Spleen (tissue), 13 donors: ENCODE measurements at places on chromosomes 6 and 20. TPM values are rescaled to one million over a fixed set of nuclear protein-coding genes. Genes with fewer than 3 reads are reported as not detected.

Gene KIFC1
- 1.3 TPM for polyA plus RNA-seq

Gene ID1
- polyA plus RNA-seq: 47.6 TPM

Gene ZBTB9
- 4.3 TPM for polyA plus RNA-seq

Gene GSTA4
- polyA plus RNA-seq: 13.0 TPM

Gene GRIK2
- polyA plus RNA-seq: 0.07 TPM

Gene NRN1
- polyA plus RNA-seq: 16.2 TPM

Gene CNKSR3
- 5.9 TPM for polyA plus RNA-seq

DNA sequence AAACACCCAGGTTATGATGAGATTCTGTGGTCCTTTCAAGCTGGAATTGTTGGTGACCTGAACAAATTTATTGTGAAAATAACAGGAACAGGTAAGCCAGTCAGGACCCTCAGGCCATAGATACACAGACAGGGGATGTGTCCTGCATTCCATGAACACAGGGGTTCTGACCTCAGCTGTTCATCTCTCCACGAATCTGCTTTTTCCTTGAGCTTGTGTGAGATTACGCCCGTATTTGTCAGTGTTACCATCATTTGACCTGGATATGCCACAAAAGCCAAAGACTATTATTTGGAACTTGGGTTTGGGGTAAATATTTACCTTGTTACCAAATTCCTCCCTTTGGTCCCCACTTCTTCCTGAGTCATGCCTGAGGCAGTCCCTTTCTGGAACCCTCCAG, 288.9 kb downstream of the PREX1 start:
- no peak for DNase-seq

DNA sequence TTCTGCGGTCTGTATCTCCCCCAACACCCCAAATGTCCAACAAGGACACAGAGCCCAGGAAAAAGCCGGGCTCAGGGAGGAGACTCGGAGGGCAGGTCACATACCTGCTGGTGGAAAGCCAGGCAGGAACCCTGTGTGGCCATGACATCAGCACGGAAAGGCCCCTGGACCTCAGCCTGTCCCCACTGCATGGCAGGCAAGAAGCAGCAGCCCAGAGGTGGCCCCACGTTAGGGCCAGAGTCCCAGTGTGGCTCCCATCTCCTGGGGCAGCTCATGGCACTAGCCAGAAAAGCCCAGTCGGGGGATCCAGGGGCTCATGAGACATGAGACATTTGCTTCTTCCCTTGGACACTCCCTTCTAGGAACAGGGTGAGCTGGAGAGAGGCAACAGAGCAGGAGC, 258.7 kb downstream of the DLL1 start:
- peak; percentile 44 for DNase-seq

DNA sequence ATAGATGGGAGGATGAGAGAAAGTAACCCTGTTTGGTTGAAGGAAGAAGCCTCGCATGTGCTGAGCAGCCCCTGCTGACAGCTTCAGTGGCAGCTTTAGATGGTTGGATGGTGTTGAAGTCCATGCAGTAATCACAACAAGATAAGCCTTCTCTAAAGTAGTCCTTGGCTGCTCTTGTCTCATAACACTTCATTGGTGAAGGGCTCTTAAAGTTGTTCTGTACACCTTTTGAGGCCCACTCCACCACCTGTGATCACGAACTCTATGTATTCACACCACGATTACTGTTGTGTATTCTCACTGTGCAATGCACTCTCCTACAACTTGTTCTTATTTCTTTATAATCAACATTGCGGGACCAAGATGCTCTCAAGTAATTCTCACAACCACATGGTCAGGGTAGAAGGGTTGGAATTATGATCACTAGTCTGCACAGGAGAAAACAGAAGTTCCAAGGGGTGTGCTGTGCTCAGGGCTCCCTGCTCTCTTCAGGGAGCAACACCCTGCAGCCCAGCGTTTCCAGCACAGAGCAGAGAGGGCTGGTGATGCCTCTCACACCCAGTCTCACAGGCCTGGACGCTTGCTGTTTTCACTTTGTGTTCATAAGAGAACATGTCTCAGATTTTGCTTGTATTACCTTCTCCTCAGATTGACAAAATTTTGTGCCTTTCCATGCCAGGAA, 294.4 kb downstream of the SMOC2 start:
- DNase-seq: no peak

- DNase-seq: no peak
Measured at GRCh38 chr6:49531774-49532569, 18.5 kb upstream of the C6orf141 start.

DNA sequence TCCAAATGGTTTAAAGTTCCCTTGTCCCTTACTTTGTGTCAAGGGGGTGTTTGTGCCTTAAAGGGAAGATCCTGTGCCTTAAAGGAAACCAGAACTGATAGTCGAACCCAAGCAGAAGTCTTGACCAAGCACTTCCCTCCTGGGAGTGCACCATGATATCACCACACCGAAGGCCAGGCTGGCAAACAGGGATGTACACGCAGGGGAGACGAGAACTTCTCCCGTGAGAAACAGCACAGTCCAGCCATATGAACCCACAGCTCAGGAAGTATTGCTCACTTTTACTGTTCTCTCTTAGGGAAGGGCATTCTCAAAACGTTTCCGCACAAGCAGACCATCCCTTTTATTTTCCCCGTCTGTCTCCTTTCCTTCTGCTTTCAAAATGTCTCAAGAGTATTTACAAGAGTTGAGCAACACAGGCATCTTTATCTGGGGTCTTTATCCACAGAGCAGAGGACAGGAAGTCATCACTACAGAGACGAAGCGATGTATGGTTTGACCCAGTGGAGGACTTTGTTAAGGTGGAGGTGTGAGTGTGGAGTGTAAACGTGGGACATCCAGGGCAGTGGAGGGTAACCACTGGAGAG, 12.8 kb upstream of the SERPINB1 start:
- DNase-seq: no peak

- DNase-seq: no peak
Measured at GRCh38 chr6:79964607-79965081, 17.3 kb upstream of the ELOVL4 start.

DNA sequence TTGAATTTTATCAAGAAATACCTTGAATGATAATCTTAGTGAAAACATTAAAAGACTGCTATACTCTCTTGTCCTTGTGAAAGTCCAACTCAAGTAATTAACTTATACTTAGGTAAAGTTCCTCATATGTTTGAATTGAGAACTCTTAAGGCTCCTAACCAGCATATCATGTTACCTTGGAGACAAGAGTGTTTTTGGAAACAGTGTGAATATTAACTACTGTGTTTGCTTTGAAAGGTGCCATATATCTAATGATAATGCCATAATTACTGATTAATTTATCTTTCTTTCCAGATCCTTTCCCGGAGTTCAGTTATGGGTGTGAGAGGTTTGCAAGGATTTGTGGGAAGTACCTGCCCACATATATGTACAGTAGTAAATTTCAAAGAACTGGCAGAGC, 10.5 kb downstream of the FAM120B start:
- no peak for DNase-seq

DNA sequence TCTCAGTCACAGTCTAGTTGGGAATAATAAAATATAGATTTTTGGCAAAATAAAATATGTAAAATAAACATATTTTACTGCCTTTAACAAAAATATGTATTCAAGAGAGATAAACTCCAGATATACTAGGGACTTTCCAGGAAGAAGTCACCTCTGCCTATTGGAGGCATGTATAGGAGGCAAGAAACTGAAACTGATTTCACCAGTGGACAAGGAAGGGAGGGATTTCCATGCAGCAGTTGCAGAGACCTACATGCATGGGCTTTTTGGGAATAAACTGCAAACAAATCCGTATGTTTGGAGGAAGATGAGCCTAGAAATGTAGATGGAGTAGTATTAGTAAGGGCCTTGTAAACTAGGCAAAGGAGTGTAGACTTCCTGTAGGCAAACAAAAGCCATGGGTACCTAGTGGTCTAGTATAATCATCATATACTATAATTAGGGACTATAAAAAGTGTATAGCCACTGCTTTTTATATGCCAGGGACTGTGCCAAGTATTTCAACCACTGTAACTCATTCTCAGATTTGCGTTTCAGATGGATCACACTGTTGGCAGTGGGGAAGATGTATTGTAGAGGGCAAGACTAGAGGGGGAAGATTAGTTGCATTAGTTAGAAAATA, 38.9 kb downstream of the CD109 start:
- no peak for DNase-seq

GRCh38 chr6:14023855-14024254, 93.7 kb upstream of the CD83 start:
- no peak for DNase-seq

DNA sequence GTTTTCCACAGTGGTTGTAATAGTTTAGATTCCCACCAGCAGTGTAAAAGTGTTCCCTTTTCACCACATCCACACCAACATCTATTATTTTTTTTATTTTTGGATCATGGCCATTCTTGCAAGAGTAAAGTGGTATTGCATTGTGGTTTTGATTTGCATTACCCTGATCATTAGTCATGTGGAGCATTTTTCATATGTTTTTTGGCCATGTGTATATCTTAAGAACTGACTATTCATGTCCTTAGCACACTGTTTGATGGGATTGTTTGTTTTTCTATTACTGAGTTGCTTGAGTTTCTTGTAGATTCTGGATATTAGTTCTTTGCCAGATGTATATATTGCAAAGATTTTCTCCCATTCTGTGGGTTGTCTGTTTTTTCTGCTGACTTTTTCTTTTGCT, 820.1 kb downstream of the TENT5A start:
- DNase-seq: no peak

- DNase-seq: no peak
Measured at GRCh38 chr20:58647162-58647795, 3.8 kb upstream of the STX16 start.

GRCh38 chr20:38579219-38579910, 1.6 kb upstream of the ADIG start:
- DNase-seq: no peak

DNA sequence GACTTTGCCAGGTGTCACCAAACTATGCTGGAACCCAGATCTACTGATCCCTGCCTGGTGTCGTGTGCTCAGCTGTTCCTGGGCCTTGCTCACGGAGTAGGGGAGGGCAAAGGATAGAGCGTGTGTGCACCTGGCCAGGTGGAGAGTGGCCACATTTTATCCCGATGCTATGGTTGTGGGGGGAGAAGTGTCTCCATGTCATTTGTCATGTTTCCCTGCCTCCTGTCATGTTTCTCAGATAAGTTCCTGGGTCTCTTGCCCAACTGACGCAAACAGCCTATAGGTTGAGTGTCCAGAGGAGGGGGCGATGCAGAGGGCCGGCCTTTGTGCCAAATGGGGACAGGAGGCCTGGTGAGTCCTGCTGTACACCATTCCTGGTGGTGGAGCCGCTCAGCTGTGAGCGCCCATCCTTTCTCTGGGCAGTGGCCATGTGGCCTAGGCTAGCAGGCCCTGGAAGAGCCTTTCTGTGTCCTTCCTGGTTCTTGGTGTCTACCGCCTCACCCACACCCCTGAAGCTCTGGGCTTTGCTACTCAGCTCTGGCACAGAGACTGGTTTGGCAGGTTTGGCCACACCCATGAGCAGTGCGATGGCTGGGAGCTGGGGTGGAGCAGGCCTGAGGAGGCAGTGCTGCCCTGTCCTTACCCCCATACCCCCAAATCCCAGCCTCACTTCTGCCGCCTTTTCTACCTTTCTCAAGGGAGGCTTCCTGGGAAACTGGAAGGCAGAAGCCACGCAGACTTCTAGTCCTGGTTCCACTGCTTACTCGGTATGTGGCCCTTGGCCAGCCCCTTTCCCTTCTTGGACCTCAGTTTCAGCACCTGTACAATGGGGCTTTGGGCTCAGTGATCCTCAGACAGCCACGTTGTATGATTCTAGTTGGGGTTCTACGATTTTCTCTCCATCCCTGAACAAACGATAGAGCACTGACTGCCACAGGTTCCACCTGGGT, 32.3 kb upstream of the EPB41L1 start:
- no peak for DNase-seq

GRCh38 chr20:34185766-34186620, 55.2 kb upstream of the ASIP start:
- no peak for DNase-seq

DNA sequence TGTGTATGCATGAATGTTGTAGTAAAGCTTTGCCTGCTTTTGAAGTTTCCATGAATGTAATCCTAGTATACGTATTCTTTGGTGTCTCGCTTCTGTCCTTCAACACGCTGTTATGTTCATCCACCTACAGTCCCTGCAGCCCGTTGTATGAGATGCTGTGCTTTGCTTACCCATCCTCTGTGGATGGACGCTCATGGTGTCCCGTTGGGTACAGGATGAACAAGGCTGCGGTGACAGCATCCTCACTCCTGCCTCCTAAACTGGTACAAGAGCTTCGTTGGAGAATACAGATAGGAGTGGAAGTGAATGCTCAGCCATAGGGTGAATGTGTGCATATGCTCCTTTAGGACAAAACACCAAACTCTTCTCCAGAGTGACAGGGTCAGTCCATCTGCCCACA, 366.2 kb downstream of the ZFAND3 start:
- DNase-seq: peak; percentile 7

DNA sequence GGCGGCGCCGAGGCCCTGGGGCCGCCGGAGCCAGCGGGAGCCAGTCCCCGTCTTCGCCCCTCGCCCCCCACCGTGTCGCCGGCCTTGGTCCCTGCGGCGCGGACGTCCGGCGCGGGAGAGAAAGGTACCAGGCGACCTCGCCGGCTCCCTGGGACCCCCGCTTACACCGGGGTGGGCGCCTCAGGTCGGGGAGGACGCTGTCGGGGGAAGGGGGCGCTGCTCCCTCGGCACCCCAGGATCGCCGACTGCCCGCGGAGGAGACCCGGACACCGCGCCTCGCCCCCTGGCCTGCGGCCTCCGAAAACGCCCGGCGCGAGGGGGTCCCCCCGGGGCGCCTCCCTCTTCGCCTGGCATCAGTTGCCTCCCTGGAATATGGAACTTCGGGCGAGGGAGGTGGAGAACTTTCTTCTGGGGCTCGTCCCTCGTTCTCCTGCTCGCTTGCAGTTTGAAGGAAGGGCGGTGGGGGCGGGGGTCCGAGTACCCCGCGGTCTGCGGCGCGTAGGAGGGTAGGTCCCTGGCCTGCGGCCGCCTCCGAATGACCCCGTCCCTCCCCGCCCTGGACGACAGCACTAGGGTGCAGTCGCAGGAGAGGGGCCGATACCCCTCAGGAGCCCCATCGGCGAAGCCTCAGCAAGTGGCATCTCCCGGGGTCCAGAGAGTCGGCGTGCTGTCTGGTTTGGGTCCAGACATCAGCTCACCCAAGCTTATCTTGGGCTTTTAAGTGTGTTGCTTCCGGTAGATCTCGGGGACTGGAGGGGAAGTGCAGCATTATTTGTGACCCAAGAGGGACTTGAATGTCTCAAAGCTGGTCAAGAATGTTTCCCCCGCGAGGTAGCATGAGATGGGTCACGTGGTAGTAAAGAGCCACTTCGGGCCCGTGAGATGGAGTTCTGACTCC, 549 bp downstream of the ANKRD6 start:
- DNase-seq: peak; percentile 84
